ENCODE measurements at places on chromosomes 5 and 9.
A peak's percentile ranks its signal among the peaks of the same experiment; 100 is the strongest.

- no peak for DNase-seq
These were observed 51.7 kb downstream of the SH3PXD2B start for GRCh38 chr5:172402531-172403188.

GRCh38 chr9:113278840-113279239, 3.4 kb downstream of the PRPF4 start:
- no peak for DNase-seq

- no peak for DNase-seq
These were observed 32.0 kb downstream of the PLPP1 start for GRCh38 chr5:55502759-55503158.

DNA sequence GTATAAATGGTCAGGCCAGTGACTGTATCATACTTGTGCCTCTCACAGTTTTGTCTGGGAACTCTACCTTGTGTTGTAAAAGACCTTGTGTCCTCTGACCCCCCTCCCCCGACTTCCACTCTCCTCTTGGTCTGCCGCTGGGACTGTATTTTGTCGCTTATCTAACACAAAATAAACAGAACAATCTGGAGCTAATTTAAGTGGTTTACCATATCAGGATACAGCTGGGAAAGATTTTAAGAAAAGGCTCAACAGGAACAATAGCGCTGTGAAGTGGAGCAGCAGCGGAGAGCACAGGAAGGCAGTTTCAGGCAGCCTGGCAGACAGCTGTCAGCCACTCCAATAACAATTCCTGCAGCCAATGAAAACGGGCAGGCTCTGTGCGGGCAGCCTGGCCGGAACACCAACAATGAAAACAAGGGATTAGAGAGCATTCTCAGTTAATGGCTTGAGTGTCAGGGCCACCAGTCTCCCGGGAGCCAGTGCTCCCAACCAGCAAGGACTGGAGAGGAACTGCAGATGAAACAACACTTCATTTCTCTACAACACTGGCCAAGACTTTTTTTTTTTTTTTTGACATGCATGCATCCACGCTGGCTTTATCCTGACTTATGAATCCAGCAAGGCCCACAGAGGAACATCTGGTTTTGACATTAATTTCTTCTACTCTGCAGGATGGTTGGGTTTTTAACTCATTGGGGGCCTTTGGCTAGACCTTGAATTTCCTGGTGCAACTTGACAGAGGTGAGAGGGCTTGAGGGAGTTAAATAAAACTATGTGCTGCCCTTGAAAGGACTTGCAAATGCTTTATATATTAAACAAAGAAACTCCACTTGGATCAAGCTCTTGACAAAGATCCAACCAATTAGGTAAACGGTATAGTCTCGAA, 76.7 kb downstream of the ARSB start:
- DNase-seq, result peak; percentile 37

DNA sequence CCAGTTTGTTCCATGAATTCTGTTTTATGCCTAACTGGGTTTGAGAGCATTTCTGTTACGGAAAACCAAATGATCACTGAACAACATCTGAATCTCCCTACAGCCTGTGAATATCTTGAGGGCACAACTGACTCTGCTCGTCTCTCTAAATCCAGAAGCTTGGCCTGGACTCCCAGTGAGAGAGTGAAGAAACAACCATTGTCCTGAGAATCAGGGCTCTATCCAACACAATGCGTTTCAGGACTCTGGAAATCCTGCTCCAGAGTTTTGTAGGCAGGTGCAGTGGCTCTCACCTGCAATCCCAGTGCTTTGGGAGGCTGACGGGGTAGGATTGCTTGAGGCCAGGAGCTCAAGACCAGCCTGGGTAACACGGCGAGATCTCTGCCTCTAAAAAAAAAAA, 7.8 kb upstream of the MVB12B start:
- no peak for DNase-seq

DNA sequence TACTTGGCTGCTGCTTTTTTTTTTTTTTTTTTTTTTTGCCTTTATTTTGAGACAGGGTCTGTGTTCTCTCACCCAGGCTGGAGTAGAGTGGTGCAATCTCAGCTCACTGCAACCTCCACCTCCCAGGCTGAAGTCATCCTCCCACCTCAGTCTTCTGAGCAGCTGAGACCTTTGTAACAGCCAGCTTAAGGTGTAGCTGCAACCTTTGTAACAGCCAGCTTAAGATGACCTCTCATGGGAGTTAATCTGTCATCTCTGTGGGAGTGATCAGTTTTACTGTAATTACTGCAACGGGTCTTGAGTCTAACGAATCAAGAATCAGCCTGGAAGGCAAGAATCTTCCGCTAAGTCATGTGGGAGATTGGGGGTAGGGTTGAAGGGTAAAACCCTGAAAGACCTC, 31.6 kb upstream of the SNX2 start:
- DNase-seq, result no peak

DNA sequence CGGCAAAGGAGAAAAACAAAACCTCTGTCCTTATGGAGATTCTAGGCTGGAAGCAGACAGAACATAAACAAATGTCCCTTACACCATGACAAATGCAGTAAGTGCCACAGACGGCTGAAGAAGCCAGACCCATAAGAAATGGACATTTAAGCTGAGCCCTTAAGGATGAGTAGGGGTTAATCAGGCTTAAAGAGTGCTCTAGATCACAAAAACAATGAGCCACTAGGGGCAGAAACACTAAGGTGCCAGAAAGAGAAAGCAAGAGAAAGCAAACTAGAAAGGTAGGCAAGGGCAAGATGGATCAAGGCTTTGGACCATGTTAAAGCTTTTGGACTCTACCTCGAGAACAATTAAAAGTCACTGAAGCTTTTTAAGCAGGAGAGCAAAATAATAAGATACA, 326.9 kb upstream of the WWC1 start:
- no peak for DNase-seq

- no peak for DNase-seq
These were observed 27.5 kb downstream of the ADGRD2 start for GRCh38 chr9:124477648-124478285.

- no peak for DNase-seq
These were observed 6.7 kb upstream of the C5orf63 start for GRCh38 chr5:127079994-127080491.

DNA sequence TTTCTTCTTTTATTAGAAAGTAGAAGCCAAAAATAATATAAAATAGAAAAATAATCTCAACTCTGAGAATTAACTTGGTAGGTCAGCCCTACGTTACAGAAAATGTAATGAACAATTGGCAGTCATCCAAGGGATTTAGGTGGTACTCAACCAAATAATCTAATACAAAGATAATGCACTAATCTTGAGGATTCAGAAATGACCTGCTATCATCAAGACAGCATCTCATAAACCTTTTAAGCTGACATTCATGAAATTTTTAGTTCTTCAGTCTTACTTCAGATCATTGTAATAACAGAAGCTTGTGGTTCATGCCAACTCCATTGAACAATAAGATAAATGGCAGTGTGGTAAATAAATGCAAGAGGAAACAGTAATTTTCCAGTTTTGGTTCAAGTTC, 1058.0 kb downstream of the MAT2B start:
- DNase-seq, result no peak

DNA sequence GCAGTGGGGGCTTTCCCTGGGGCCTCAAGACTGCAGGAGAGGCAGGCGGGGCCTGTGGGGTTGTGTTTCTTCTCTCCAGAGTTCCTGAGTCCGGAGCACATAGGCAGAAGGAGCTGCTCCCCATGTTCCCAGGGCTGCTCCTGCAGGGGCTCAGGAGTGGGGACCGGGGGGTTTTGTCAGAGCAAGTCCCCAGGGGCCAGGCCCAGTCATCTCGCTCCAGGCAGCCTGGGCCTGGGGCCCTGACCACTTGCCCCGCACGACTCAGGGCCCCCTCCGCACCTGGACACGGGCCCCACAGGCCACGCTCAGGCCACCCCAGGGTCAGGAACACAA, 22.0 kb upstream of the SLC6A19 start:
- DNase-seq, result no peak

GRCh38 chr5:78300464-78301045, 6.1 kb upstream of the AP3B1 start:
- DNase-seq, result peak; percentile 5

GRCh38 chr5:5291357-5291756, 131.1 kb upstream of the ICE1 start:
- no peak for DNase-seq
